ENCODE measurements at places on chromosomes 1 and 21. TPM values are rescaled to one million over a fixed set of nuclear protein-coding genes. Genes with fewer than 3 reads are reported as not detected.

YTHDF2 gene
- total RNA-seq: 50.5 TPM

DNA sequence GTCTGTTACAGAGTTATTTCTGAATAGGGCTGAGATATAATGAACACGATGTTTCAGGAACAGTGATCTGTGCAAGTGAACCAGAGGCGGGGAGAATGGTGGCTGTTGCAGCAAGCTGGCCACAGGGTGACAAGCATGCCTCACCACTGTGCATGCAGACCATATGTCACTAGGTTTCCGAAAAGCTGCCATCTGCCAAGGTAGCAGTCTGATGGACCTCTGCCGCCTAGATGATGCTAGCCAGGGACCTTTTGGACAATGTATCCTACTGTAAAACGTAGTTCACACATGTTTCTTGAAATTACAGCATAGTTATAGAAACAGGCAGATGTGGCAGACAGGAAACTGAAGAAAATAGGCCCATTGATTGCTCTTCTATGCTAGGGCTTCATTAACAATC lies 204.2 kb upstream of the RRP15 start:
- no peak overlapping the region for H3K4me3 ChIP-seq
- no peaks in the 10 kb centered on the region for H3K4me1 ChIP-seq
- H3K27ac ChIP-seq: no peak overlapping the region
- H3K36me3 ChIP-seq: no peaks in the 10 kb centered on the region

- H3K27ac ChIP-seq: no peak overlapping the region
- H3K4me3 ChIP-seq: no peak overlapping the region
- H3K27me3 ChIP-seq: no peaks in the 10 kb centered on the region
- H3K4me1 ChIP-seq: no peaks in the 10 kb centered on the region
- DNase-seq: no peak
Observed at GRCh38 chr1:102252731-102253505, 256.2 kb upstream of the OLFM3 start.

- no peak overlapping the region for H3K4me3 ChIP-seq
- no peaks in the 10 kb centered on the region for H3K27me3 ChIP-seq
- no peak for DNase-seq
- no peaks in the 10 kb centered on the region for H3K36me3 ChIP-seq
- H3K27ac ChIP-seq: no peak overlapping the region
Observed at GRCh38 chr1:28322194-28322593, 6.6 kb upstream of the MED18 start.

GRCh38 chr1:193418745-193419058 lies 232.3 kb upstream of the B3GALT2 start:
- no peak overlapping the region for H3K27ac ChIP-seq
- peak overlapping the region; percentile 49 for H3K4me3 ChIP-seq
- H3K27me3 ChIP-seq: no peaks in the 10 kb centered on the region

GRCh38 chr1:2314273-2314802 lies 77.0 kb downstream of the MORN1 start:
- H3K27ac ChIP-seq: peak overlapping the region; percentile 86
- peak overlapping the region; percentile 32 for H3K4me3 ChIP-seq
- H3K4me1 ChIP-seq: peaks cover 28% of the 10 kb centered on the region
- no peak for DNase-seq
- no peaks in the 10 kb centered on the region for H3K27me3 ChIP-seq

CDK11A gene
- total RNA-seq: 19.8 TPM

- H3K4me3 ChIP-seq: no peak overlapping the region
- H3K4me1 ChIP-seq: peaks cover 64% of the 10 kb centered on the region
- peaks cover 24% of the 10 kb centered on the region for H3K36me3 ChIP-seq
- H3K27ac ChIP-seq: no peak overlapping the region
Observed at GRCh38 chr1:27666791-27667254, 5.2 kb downstream of the IFI6 start.

- DNase-seq: no peak
- no peak overlapping the region for H3K4me3 ChIP-seq
- no peaks in the 10 kb centered on the region for H3K36me3 ChIP-seq
- no peak overlapping the region for H3K27ac ChIP-seq
- no peaks in the 10 kb centered on the region for H3K27me3 ChIP-seq
Observed at GRCh38 chr1:187042538-187042937, 213.8 kb downstream of the PLA2G4A start.

GRCh38 chr21:23960769-23961168 lies 1646.5 kb downstream of the MRPL39 start:
- no peak overlapping the region for H3K4me3 ChIP-seq
- no peak for DNase-seq
- H3K27me3 ChIP-seq: no peaks in the 10 kb centered on the region
- H3K27ac ChIP-seq: no peak overlapping the region
- no peaks in the 10 kb centered on the region for H3K4me1 ChIP-seq

- peaks cover 6% of the 10 kb centered on the region for H3K4me1 ChIP-seq
- no peaks in the 10 kb centered on the region for H3K36me3 ChIP-seq
- peaks cover 65% of the 10 kb centered on the region for H3K27me3 ChIP-seq
- H3K4me3 ChIP-seq: no peak overlapping the region
- no peak overlapping the region for H3K27ac ChIP-seq
- DNase-seq: no peak
Observed at GRCh38 chr1:25780318-25781129, 19.5 kb upstream of the SELENON start.

GPR52 gene
- 0.52 TPM for total RNA-seq

GRCh38 chr1:47184822-47185677 lies 4.8 kb downstream of the PDZK1IP1 start:
- H3K4me1 ChIP-seq: no peaks in the 10 kb centered on the region
- no peak overlapping the region for H3K27ac ChIP-seq
- no peak for DNase-seq
- H3K4me3 ChIP-seq: no peak overlapping the region
- peaks cover 3% of the 10 kb centered on the region for H3K27me3 ChIP-seq
- H3K36me3 ChIP-seq: no peaks in the 10 kb centered on the region

DNA sequence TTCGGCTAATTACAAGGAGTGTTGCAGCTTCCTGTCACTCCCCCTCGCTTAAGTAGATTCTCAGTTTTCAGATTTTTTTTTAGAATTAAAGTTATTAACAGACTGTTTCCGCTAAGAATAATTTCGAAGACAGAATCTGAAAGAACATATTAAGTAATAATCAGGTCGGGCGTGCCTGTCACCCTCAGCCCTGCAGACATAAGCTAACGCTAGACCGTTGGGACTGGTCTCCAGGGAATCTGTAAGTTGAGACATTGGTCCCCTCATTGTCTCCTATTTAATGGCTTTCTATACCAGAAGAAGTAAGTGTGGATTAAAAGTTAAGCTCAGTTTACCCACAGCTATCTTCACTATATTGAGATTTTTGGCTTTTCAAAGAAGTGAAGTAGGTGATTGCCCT lies 14.5 kb downstream of the NMNAT1 start:
- no peak overlapping the region for H3K27ac ChIP-seq
- H3K4me1 ChIP-seq: no peaks in the 10 kb centered on the region
- H3K36me3 ChIP-seq: no peaks in the 10 kb centered on the region

FLG gene
- total RNA-seq: 0.28 TPM

DNA sequence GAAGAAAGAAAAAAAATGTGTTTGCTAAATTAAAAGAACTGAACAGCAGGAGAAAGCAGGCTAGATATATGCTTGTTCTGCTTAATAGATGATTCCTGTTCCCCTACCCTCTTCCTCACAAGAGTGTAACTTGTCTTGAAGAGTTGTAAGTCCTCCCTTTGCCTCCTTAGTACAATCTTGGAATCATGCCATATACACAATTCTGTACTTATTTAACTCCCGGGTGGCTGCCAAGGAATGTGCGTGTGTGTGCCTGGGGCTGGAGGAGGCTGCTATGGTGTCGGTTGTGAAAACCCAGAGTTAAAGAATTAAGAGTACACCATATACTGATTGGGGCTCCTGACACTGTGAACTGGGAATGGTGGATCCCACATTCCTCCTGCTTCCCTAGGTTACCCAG lies 194.2 kb downstream of the SIPA1L2 start:
- no peak overlapping the region for H3K27ac ChIP-seq
- no peak overlapping the region for H3K4me3 ChIP-seq
- no peaks in the 10 kb centered on the region for H3K27me3 ChIP-seq
- H3K4me1 ChIP-seq: no peaks in the 10 kb centered on the region
- no peak for DNase-seq
- H3K36me3 ChIP-seq: no peaks in the 10 kb centered on the region

KCNT2 gene
- total RNA-seq: 0.85 TPM

CCDC190 gene
- total RNA-seq: under 0.01 TPM

GRCh38 chr1:29096231-29096886 lies 27.3 kb downstream of the TMEM200B start:
- no peaks in the 10 kb centered on the region for H3K4me1 ChIP-seq
- no peak overlapping the region for H3K4me3 ChIP-seq
- H3K27me3 ChIP-seq: no peaks in the 10 kb centered on the region
- DNase-seq: no peak
- no peak overlapping the region for H3K27ac ChIP-seq

DNA sequence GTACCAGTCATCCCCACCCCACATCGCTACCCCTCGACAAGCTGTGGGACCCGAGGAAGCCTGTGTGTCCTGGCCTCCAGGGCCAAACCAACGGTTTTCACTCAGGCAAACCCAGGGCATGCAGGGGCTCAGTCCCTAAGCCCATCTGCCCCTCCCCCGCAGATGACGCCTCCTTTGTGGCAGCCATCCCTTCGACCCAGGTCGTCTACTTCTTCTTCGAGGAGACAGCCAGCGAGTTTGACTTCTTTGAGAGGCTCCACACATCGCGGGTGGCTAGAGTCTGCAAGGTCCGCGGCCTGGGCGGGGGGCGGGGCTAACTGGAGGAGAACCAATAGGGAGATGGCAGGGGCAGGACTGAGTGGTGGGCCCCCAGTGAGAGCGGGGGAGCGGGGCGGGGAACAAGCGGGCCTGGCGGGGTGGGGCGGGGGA lies 7.4 kb downstream of the SEMA4A start:
- H3K4me1 ChIP-seq: peaks cover 6% of the 10 kb centered on the region
- H3K27me3 ChIP-seq: no peaks in the 10 kb centered on the region
- peak overlapping the region; percentile 55 for H3K27ac ChIP-seq
- H3K4me3 ChIP-seq: peak overlapping the region; percentile 30
- DNase-seq: peak; percentile 72

DNA sequence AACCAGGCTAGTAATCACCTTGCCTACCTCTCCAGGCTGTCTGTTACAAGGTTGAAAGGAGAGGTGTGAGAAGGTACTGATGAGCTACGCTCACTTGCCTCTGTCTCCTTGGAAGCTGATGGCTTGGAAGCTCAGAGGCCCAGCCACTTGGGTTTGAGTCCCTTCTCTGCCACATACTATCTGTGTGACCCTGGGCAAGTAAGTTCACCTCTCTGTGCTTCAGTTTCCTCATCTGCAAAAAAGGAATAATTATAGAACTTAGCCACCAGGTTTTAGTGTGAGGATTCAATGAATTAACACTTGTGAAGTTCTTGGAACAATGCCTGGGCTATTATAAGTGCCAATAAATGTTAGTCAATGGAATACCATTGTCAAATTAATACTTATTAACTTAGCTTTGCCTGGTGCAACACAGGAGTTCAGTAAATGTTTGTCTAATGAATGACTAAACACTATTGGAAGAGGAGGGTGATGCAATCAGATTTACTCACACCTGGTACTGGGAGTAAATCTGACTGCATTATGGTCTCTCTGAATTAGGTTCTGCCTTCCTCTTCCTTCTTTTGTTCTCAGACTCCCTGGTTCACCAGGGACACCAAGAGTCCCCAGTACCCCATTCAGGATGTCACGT lies 55.5 kb downstream of the TRABD2B start:
- H3K4me1 ChIP-seq: no peaks in the 10 kb centered on the region
- no peaks in the 10 kb centered on the region for H3K27me3 ChIP-seq

GRCh38 chr1:182764029-182764727 lies 25.4 kb upstream of the NPL start:
- no peaks in the 10 kb centered on the region for H3K4me1 ChIP-seq
- no peak overlapping the region for H3K4me3 ChIP-seq
- H3K27me3 ChIP-seq: no peaks in the 10 kb centered on the region
- no peak for DNase-seq
- no peak overlapping the region for H3K27ac ChIP-seq

GPR37L1 gene
- under 0.01 TPM for total RNA-seq

DNA sequence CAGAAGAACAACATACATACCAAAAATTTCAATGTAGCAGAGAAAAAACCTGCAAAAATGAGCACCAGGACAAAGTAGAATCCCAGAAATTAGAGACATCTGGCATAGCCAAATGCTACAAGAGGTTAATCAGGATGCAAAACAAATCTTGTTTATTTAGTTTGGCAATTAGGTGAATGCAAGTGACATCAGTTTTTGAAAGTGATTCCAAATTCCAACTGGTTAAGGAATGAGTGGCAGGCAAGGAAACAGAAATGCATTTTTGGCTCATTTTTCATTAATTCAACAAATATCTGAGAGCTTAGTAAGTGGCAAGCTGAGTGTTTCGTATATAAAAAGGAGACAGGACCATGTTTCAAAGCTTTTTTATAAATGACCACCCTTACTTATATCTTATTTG lies 21.3 kb downstream of the SCAF4 start:
- no peak for DNase-seq
- no peak overlapping the region for H3K4me3 ChIP-seq
- H3K4me1 ChIP-seq: no peaks in the 10 kb centered on the region
- H3K27me3 ChIP-seq: no peaks in the 10 kb centered on the region

DNA sequence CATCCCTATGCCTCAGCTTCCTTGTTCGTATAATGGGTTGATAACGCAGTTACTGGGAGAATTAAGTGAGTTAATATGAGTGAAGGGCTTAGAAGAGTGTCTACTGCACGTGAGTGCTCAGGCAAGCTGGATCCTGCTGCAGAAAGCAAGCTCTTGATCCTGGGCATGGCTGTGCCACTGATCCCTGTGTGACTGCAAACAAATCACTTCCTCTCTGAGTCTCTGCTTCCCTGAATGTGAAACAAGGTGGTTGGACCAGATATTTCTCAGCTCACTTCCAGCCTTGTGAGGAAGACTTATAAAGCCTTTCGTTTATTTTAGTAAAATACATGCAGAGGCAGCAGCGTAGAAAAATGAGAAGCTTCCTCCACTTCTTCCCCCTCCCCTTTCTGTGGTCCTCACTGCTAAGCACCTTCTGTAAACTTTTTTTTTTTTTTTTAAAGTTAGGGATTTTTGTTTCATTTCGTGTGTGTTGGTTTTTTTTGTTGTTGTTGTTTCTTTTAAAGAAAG lies 13.8 kb downstream of the PSEN2 start:
- no peak overlapping the region for H3K4me3 ChIP-seq
- peak; percentile 13 for DNase-seq
- H3K27me3 ChIP-seq: no peaks in the 10 kb centered on the region
- peaks cover 50% of the 10 kb centered on the region for H3K4me1 ChIP-seq
- peak overlapping the region; percentile 53 for H3K27ac ChIP-seq
- no peaks in the 10 kb centered on the region for H3K36me3 ChIP-seq

DNA sequence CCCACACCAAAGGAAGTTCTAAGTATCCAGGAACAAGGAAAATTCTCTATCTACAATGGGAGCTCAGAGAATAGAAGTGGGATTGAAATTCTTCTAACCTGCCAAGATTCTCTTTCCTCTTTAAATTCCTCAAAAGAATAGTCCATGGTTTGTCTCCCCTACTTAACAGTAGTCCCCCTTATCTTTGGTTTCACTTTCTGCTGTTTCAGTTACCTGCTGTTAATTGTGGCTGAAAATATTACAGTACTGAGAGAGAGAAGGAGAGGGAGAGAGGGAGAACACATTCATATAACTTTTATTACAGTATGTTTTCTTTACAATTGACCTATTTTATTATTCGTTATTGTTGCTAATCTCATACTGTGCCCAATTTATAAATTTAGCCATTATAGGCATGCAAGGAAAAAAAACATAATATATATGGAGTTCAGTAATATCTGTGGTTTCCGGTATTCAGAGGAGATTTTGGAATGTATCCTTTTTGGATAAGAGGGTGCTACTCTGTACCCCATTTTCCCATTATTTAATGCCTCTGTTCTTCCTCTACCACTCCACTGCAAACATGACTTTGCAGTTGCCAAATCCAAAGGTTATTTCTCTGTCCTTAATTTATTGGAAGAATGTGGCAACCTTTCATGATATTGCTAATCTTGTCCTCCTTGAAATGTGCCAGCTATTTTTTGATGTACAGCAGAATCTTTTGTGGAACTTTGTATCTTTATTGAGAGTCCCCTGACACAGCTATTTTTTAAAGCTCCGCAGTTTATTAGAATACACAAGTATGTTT lies 68.0 kb downstream of the USP25 start:
- DNase-seq: no peak
- H3K36me3 ChIP-seq: no peaks in the 10 kb centered on the region
- no peaks in the 10 kb centered on the region for H3K27me3 ChIP-seq
- no peak overlapping the region for H3K27ac ChIP-seq

Measured in thymus (tissue), 14 donors.